HCEC 1CT (cell line): ENCODE measurements at places on chromosomes 12 and 14.

DNA sequence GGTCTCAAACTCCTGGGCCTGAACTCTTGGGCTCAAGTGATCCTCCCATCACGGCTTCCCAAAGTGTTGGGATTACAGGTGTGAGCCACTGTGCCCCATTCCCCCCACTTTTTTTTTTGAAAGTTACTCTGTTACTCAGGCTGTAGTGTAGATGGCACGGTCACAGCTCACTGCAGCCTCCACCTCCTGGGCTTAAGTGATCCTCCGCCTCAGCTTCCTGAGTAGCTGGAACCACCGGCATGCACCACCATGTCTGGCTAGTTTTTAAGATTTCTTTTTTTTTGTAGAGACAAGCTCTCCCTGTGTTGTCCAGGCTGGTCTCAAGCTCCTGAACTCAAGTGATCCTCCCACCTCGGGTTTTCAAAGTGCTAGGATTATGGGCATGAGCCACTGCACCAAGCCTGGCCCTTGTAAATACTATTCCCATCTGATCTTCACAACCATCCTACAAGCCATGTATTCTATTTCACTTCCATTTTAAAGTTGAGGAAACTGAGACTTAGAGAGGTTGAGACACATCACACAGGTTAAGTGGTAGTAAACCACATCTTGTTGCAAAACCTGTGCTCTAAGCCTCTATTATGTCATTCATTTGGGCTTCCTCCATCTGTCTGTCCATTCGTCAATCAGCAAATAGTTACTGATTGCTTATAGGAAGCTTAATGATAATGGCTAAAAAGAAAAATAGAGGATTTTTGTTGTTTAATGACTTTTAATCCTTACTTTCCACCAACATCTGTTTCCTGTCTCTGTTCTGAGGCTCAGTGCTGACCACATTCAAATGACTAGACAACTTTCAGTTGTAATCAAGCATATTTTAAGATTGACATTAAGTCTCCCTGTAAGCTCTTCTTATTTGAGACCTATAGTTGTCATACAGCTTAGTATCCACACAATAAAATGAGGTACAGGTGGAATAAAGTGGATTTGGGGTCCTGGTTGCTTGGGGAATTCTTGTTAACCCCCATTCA, 9.2 kb downstream of the ASCL4 start:
- DNase-seq, result no peak

DNA sequence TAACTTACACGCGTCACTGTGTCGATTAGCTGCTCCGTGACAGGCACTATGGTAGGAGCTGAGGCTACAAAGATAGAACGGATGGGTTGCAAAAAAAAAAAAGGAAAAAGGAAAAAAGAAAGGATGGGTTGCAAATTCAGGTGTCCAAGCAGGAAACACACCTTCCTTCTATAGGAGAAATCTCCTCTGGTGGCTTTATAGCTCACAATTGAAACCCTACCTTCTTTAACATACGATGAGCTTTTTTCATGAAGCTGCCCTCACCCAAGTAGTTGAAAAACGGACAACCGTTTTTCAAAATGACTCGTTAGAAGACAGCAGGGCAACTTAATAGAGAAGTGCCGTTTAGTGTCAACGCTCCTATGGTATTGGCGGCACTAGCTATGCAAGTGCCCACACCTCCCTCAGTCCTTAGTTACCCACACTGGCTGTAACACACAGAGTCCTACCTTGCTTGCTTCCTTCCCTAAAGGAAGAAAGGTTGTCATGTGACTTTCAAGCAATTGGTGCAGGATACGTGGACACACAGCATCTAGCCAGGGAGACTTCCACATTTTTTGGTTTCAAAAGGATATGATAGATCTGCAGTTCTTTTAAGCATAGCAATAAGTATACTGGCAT, 682 bp upstream of the TRIP11 start:
- peak; percentile 69 for DNase-seq

DNA sequence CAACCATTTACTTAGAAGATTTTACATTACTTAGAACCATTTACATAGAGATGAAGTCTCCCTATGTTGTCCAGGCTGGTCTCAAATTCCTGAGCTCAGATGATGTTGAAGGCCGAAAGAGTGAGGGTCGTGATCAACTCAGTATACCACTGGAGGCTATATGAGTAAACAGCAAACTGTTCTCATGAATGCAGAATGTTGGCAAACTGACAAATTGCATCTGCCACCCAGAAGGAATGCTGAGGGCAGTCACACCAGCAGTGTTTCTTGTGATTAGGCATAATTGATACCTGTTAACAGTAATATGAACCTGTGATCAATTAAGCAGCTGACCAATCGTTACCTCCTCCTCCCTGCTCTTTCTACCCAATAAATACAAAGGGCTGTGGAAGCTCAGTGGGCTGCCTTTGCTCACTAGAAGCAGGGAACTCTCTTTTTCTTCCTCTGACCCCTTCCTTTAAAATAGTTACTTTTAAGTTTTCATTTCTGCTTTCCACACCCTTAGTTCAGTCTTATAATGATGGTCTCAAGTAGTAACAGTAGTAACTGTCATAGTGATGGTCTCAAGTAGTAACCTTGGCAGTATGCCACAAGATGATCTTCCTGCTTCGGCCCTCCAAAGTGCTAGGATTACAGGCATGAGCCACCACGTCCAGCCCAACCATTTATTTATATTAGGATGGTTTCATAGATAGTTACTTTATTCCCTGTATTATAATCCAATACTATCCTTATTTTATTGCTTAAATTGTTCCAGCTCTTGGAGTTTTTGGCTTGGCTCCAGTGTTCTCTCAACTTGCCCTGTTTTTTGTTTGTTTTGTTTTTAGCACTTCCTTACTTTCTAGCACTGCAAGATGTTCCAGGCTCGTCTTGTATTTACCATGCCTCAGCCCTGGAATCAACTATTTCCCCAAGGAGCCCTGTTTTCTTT, 25.8 kb downstream of the LIMA1 start:
- DNase-seq, result peak; percentile 49

DNA sequence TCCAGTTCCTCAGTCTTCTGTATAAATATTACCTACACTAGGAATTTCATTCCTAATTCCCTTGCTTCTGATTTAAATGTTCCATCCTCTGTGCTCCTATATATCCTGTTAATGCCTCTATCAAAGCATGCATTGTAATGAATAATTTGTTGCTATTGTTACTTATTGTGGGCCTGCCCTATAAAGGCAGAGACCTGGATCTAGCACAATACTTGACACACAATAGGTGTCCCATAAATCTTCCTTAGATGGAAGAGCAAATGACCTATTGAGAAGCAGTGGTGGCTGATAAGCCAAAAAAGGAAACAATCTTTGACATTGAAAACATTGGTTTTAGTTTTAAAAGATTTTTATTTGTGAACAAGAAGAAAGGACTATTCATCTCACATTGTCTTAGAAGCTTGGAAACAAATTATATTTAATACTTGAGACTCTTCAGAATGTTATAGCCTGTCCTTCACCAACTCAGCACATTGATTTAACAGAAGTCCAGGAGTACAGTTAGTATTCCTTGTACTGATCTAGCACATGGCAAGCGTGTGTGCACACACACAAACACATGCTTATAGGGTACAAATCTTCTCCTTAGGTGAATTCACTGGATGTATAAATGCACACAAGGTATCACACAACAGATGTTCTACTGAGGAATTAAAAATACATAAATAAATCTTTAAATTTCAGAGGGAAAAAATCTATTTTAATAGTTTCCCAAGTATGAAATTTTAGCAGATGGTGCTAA, 135.9 kb downstream of the DUSP6 start:
- no peak for DNase-seq

DNA sequence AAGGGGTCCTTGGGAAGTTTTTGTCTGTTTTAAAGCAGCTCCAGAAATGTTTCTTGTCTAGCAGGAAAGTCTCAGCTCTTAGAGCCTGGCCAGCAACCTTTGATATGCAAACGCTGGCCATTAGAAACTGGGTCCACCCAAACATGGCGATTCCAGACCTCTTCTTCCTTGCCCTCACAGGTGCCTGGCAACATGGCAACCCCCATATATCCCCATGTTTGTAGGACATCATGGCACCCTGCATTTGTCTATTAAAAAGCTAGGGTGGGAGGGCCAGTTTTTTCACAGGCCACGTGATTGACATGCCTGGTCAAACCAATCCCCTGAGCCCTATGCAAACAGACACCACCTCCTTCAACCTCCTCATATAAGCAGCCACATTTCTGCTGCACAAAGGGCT, 848.7 kb upstream of the FOXG1 start:
- no peak for DNase-seq

DNA sequence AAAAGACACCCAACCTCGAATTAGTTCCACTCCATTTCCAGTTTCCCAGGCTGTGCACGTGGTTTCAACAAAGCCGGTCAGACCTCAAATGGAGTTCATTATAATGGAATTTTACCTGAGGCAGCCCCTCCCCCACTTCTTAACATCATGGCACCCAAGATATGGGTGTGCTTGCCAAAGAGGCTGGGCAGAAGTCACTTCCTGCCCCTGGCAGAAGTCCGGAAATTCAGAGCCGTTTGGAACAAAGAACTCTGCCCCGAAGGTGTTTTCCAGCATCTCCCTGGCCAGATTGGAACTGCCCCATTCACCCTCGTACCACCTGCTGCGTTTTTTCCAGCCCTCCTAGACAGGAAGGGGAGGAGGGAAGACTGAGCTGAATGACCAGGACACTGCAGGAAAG, 8.2 kb downstream of the VDR start:
- DNase-seq, result no peak

DNA sequence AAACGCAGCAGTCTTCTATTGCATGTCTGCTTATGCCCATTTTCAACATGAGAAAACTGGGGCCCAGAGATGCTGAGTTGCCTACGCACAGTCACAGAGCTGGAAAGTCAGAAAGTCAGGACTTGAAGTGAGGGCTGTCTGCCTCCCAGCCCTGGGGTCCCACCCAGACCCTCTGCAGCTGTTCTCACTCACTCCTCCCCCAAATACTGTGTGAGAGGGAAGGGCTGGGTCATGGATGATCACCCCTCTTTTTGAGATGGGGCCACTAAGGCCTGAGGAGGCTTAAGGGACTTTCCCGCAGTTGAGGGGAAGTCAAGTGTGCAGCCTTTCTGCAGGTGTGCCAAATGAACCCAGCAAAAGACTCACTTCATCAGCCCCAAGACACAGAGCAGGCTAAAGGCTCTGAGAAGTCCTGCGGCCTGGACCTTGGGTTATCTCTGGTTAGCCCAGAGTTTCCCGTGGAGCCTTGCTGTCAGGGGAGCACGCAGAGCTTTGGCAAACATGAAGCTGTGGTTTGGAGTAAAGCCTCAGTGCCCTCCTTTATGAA, 18.7 kb downstream of the DTX1 start:
- DNase-seq, result no peak

- no peak for DNase-seq
Measured at GRCh38 chr12:131413471-131413870, 297.4 kb upstream of the SFSWAP start.

- DNase-seq, result peak; percentile 85
Measured at GRCh38 chr12:52186118-52186840, 5.5 kb downstream of the KRT80 start.

GRCh38 chr12:52203079-52203921, 11.5 kb upstream of the KRT80 start:
- DNase-seq, result peak; percentile 56

GRCh38 chr14:70905301-70905700, 2.0 kb upstream of the PCNX1 start:
- peak; percentile 79 for DNase-seq

- no peak for DNase-seq
Measured at GRCh38 chr14:93765155-93765554, 23.1 kb downstream of the PRIMA1 start.

GRCh38 chr14:47439953-47440352, 235.5 kb downstream of the MDGA2 start:
- no peak for DNase-seq

- DNase-seq, result no peak
Measured at GRCh38 chr12:118591-118990, 52.0 kb downstream of the IQSEC3 start.

DNA sequence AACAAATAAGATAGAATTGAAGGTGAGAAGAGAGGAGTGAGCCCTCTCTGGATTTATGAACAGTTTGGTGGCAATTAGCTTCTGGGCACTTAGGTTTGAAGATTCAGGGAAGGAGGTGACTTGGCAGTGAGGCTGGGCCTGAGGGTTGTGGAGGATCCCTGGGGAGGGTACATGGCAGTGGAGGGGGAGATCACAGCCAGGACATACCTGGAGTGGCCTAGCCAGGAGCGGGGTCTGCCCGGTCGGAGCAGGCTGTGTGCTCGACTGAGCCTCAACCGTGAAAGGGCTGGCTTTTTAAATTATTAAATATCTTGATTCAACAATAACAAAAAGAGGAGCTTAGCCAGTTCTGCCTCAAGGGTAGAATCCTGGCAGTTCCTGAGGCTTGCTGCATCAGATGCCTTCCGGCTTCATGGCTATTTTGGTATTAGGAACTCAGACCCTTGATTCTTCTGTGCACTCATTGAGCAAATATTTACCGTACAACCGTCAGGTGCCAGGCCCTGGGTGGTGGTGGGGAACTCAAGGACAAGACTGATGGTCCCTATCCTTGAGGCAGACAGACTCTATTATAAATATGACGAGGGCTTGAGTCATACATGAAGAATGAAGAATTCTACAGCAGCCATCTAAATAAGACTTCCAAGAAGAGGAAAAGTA, 73.4 kb downstream of the SPTB start:
- peak; percentile 68 for DNase-seq

DNA sequence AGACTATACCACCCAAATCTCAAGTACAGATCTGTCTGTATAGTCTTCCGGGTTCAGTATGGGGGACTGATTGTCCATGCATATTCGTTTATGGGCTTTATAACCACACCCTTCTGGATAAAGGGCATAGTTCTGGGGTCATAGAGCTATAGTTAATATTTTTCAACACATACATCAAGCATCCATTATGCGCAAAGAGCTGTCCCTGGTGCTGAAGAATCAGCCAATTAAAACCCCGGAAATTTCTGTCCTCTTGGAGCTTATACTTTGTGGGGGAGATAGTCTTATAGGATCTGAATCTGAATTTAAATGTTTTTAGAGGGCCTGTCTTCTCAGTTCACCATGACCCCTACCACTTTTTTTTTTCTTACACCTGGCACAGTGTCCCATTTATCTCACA, 256.7 kb downstream of the SUDS3 start:
- no peak for DNase-seq

DNA sequence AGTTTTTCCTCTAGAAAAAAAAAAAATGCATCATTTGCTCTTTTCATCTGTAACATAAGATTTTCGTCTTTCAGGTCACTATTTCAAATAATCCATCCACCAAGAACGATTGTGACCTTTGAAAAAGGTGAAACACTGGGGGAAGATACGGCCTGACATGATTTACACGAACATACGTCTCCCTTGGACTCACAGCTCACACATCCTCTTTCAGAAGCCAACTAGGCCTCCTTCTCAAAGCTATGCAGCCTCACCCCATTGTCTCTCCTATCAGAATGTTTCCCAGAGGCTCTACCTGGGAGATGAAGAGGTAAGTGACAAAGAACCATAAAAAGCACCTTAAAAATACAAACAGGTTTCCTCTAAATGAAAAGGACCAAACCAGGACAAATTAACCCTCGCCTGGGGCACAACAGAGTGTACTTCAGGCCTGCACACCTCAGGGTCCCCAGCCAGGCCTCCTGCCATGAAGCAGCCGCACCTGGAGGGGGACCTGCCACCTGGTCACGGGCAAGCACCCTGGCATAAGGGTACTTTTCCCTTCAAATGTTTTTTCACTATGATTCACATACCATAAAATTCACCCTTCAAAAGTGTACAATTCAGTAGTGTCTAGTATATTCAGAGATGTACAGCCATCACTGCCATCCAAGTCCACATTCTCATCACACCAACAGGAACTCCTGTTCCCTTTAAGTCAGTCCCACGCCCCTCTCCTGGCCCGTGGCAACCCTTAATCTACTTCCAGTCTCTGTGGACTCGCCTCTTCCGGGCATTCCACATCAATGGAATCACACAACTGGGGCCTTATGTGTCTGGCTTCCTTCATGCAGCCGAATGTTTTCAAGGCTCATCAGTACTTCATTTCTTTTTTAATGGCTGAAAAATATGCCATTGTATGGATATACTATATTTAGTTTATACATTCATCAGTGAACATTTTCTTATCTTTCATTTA, 5.4 kb downstream of the SLC15A4 start:
- no peak for DNase-seq
